Stimulated activated CD8-positive, alpha-beta memory T cell treated with anti-CD3 and anti-CD28 coated beads, Interleukin-7, amount 100 ng/mL, for 1 hour (primary cell): ENCODE measurements at places on chromosomes 5 and 9.
A peak's percentile ranks its signal among the peaks of the same experiment; 100 is the strongest.

- DNase-seq = no peak
Measured at GRCh38 chr9:136728548-136729123, 14.1 kb downstream of the LCN10 start.

DNA sequence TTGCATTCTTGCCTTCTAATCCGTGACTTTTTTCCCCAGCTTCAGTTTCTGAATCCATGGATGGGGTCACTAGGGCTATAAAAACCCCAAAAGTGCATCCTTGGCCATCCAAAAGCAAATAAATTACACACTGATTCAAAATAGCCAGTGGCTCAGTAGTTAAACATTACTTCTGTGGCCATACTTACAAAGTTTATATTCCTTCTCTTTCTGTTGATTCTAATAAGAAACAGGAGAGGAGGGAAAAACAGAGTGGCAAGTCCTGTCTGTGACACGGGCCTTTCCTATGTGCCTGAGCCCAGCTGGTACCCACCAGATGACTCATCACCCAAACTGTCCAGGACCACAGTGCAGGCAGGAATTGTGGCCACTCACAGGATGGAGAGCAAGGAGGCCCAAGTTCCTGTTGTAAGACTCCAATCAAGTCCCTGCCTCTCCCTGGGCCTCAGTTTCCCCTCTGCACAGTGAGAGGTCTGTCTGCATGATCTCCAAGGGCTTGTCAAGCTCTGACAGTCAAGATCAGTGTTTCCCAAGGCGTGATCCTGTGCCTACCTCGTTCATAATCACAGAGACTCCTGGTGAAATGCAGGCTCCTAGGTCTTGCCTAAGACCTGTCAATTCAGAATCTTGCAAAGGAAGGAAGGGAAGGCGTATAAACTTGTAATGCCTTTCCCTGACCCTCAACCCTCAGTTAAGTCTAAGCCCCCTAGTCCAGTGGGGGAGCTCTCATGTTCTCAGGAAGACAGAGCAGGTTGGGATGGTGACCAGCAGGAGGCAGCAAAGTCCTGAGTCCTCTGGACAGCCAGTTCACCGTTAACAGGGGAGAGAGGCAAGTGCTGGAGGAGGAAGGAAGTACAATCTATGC, 29.5 kb downstream of the TNIP1 start:
- DNase-seq = peak; percentile 51

DNA sequence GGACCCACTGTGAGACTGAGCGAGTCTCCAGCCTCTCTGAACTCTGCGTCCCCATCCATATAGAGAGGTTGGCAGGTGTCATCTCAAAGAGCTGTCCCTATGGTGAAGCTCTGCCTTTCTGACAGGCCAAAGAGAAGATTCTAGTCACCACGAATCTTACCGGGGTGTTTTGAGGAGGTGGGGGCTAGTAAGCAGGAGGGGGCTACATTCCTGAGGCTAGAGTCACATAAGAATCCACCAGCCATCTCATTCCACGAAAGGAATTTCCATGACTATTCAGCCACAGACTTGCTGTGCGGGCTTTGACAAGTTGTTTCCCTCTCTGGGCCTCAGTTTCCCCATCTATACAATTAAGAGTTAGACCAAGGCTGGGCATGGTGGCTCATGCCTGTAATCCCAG, 16.3 kb downstream of the PDGFRB start:
- DNase-seq = no peak

DNA sequence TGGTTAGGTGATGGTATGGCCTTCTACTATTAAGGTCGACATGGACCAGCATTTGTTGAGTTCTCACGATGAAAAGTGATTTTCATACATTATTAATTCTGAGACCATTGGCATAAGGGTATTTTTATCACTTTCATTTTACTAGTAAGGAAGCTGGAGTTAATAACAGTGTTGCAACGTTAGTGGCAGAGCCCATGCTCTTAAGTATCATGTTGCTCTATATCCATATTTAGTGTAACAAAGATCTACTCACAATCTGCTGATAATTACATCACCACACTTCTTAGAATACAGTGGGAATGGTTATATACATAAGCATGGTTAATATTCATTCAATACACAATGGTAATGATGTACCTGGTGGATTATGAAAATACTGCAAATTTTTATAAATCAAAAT, 81.9 kb downstream of the PRR16 start:
- DNase-seq = no peak

DNA sequence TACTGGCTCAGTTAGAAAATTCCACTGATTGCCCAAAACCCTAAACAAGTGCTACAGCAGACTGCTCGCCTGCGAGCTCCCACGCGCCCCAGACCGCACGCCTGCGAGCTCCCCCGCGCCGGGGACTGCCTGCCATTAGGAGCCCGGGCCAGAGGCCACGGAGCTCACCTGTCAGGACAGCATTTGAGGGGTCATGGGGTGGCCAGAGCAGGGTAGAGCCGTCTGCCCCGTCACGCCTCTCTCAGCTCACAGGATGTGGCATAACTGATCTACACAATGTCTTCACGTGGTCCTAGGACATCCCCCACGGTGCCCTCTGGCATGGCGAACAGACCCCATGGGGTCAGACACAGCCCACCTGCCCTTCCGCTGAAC, 29.1 kb upstream of the LRRC14B start:
- DNase-seq = no peak

DNA sequence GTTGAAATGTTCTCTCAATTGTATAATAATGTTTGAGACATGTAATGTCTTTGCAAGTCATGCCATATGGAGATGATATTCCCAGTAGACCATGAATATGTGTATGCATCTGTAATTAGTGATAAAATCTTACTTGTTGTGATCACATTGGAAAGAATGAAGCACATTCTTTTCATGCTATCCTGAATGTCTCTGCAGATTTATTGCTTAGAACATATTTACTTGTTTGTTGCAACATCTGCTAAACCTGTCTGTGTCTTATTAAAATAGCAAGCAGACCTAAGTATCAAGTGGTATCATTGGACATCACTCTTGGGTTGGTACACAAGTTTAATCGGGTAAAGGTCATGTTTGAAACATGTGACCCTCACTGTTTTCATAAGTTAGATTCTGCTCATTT, 265.5 kb upstream of the CD180 start:
- no peak for DNase-seq

- no peak for DNase-seq
Measured at GRCh38 chr9:33272061-33272460, 7.2 kb downstream of the CHMP5 start.
